ENCODE measurements at places on chromosomes 12 and 14.

- no peak for DNase-seq
- no peaks in the 10 kb centered on the region for H3K4me1 ChIP-seq
- no peak overlapping the region for H3K27ac ChIP-seq
- peaks cover 44% of the 10 kb centered on the region for H3K27me3 ChIP-seq
- no peak overlapping the region for H3K4me3 ChIP-seq
These were observed 176.4 kb downstream of the STXBP6 start for GRCh38 chr14:24873551-24873950.

GRCh38 chr12:64666054-64666914 lies 56.0 kb downstream of the RASSF3 start:
- peaks cover 71% of the 10 kb centered on the region for H3K4me1 ChIP-seq
- peak overlapping the region; percentile 98 for H3K27ac ChIP-seq
- peaks cover 43% of the 10 kb centered on the region for H3K36me3 ChIP-seq
- no peak for DNase-seq
- H3K4me3 ChIP-seq = peak overlapping the region; percentile 76

- no peaks in the 10 kb centered on the region for H3K4me1 ChIP-seq
- no peak overlapping the region for H3K27ac ChIP-seq
- H3K27me3 ChIP-seq = no peaks in the 10 kb centered on the region
- H3K4me3 ChIP-seq = no peak overlapping the region
These were observed 80.8 kb downstream of the MNAT1 start for GRCh38 chr14:60815371-60815770.

DNA sequence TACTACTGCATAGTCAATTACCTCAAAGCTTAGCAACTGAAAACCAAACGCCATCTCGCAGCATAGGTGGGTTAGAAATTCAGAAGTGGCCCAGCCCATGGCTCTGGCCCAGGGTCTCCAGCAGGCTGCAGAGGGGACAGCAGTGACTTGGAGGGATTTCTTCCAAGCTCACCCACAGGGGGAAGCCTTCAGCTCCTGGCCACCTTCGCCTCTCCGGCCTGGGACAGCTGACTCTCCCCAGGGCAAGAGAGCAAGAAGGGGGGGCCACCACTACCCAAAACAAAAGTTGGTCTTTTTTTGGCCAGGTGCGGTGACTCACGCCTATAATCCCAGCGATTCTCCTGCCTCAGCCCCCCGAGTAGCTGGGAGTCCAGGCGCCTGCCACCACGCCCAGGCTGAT lies 32.2 kb upstream of the ANKRD9 start:
- no peak for DNase-seq
- H3K4me1 ChIP-seq = peaks cover 3% of the 10 kb centered on the region
- H3K36me3 ChIP-seq = no peaks in the 10 kb centered on the region
- no peak overlapping the region for H3K4me3 ChIP-seq
- peaks cover 38% of the 10 kb centered on the region for H3K27me3 ChIP-seq
- no peak overlapping the region for H3K27ac ChIP-seq

DNA sequence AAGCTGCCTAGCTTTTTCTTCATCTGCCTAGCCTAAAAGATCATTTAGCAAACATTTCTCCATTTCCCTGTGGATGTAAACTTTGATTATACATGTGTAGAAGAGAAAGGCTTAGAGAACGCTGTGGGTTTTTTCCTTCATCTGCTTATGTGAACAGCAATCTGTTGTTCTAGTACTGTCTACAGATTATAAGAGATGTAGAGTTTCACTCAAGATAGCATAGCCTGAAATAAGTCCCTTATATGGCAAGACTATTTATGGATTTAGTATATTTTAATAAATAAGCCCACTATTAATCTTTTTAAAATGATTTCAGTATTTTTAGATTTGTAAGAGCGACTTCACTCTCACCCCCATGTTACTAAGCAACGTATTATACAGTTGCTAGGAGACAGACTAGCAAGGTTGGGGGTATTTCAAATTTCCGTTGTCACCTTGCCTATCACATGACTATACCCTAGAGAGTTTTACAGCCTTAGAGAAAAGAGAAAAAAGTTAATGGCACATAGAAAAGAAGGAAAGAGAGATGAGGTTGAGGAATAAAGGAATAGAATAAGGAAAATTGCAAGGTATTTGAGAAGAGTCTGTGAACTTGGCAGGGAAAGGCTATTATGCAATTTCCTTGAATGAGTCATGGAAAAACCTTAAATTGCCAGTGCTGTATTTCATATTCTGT lies 12.2 kb upstream of the TUBA1A start:
- DNase-seq = no peak
- H3K4me3 ChIP-seq = no peak overlapping the region
- H3K27me3 ChIP-seq = no peaks in the 10 kb centered on the region
- no peaks in the 10 kb centered on the region for H3K36me3 ChIP-seq
- peak overlapping the region; percentile 2 for H3K27ac ChIP-seq

GRCh38 chr12:6341417-6342139 lies at the start of gene TNFRSF1A:
TSS of gene TNFRSF1A (minus strand) at chr12:6342076. CDS start at chr12:6341814, 262 bp downstream.
- no peak within 1 kb of the TSS for H3K4me3 ChIP-seq
- H3K36me3 ChIP-seq = peaks cover 10% of the 10 kb centered on the region
- no peaks in the 10 kb centered on the region for H3K27me3 ChIP-seq
- no peak for DNase-seq
- H3K4me1 ChIP-seq = peaks cover 40% of the 10 kb centered on the region

DNA sequence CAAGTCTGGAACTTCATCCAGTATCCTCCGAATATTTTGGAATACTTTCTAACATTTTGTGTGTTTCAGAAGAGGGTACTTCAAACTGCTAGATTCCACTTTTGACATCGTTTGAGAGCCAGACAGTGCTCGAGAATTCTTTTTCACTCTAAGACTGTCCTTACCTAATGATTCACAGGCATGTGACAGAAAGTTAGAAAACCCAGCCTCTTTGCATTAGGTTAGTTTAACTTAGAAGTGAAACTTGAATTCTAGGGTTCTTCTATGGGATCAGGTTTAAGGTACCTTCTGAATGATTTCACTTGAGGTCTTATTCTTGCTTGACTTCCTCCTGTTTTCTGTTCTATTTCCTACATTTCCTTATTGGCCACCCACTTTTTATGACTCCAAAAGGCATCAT lies 431.8 kb downstream of the SLC6A15 start:
- no peak overlapping the region for H3K27ac ChIP-seq
- no peaks in the 10 kb centered on the region for H3K36me3 ChIP-seq
- H3K4me1 ChIP-seq = no peaks in the 10 kb centered on the region
- no peak for DNase-seq
- no peaks in the 10 kb centered on the region for H3K27me3 ChIP-seq
- no peak overlapping the region for H3K4me3 ChIP-seq

DNA sequence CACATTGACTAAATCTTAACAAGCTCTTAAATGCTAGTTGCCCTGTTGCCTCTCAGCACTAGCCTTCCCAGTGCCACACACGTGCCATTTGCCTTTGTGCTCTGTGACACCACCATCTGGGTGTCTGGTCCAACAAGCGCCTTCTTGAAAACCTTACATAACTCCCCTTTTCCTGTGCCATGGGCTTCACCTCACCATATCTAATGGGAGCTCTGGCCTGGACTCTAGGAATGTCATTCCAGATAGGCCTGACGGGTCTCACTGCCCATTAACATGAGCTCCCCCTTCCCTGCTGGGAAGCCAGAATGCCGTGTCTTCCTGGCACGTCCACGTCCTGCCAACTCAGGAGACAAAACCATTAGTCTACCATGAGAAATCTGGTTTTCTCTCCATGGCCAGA lies 24.4 kb downstream of the SSPN start:
- no peaks in the 10 kb centered on the region for H3K36me3 ChIP-seq
- peaks cover 10% of the 10 kb centered on the region for H3K27me3 ChIP-seq
- no peaks in the 10 kb centered on the region for H3K4me1 ChIP-seq
- no peak overlapping the region for H3K4me3 ChIP-seq
- DNase-seq = no peak

DNA sequence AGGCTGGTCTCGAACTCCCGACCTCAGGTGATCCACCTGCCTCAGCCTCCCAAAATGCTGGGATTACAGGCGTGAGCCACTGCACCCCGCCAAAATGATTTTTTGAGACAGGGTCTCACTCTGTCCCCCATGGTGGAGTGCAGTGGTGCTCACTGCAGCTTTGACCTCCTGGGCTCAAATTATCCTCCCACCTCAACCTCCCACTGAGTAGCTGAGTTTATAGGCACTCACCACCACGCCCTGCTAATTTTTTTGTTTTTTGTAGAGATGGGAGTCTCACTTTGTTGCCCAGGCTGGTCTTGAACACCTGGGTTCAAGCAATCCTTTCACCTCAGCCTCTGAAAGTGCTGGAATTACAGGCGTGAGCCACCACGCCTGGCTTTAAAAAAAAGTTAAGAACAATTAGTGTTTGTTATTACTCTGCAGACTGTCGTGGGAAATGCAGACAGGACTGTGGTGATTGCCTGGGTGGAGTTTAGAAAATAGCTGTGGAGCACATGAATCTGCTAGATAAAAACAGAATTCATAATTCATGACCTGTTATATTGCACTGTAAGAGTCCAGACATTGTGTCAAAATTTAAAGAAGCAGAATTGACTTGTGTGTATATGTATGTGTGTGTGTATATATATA lies 9.2 kb upstream of the COX6A1 start:
- no peak overlapping the region for H3K4me3 ChIP-seq
- no peak overlapping the region for H3K27ac ChIP-seq
- peaks cover 28% of the 10 kb centered on the region for H3K27me3 ChIP-seq
- H3K36me3 ChIP-seq = peaks cover 4% of the 10 kb centered on the region
- peaks cover 3% of the 10 kb centered on the region for H3K4me1 ChIP-seq

DNA sequence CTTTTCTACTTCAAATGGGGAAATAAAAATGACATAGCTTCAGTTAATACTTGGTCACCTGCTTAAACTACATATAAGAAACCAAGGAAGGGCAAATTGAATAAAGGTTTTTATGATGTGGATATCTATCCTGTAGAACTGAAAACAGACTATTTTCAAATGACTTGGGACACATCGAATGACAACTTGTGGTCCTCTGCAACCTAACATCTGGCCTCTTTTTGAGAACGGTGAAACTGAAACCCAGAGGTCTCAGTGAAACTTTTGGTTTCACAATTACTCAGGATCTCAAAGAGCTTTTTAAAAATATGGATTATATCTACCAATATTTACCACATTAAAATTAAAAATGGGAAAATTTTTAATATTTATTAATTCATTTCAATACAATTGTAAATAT lies 65.2 kb downstream of the PPP2R5E start:
- H3K36me3 ChIP-seq = no peaks in the 10 kb centered on the region
- peaks cover 36% of the 10 kb centered on the region for H3K4me1 ChIP-seq
- no peak for DNase-seq
- H3K27me3 ChIP-seq = no peaks in the 10 kb centered on the region

- DNase-seq = peak; percentile 44
- peak overlapping the region; percentile 89 for H3K4me3 ChIP-seq
- peak overlapping the region; percentile 93 for H3K27ac ChIP-seq
- H3K4me1 ChIP-seq = peaks cover 17% of the 10 kb centered on the region
These were observed 594 bp downstream of the TAMALIN start for GRCh38 chr12:52007158-52007921.

- H3K36me3 ChIP-seq = peaks cover 14% of the 10 kb centered on the region
- H3K4me1 ChIP-seq = peaks cover 56% of the 10 kb centered on the region
- DNase-seq = no peak
- no peak overlapping the region for H3K4me3 ChIP-seq
- no peaks in the 10 kb centered on the region for H3K27me3 ChIP-seq
- H3K27ac ChIP-seq = no peak overlapping the region
These were observed 32.2 kb downstream of the SUSD6 start for GRCh38 chr14:69643430-69644200.

DNA sequence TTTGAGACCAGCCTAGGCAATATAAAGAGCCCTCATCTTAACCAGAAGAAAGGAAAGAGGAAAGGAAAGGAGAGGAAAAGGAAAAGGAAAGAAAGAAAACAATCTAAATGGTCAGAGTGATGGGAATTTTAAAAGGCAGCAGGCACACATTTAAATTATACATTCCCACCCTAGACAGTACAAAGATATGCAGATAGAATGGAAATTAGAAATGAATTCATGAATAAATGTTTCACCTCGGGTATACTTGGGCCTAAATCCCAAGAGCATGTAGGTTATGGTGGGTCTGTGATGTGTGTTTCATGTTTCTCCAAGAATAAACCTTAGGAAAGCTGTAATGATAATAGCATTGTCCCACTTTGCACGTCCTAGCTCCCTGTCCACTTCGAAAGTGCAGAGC lies 104.6 kb upstream of the SLCO1C1 start:
- H3K4me1 ChIP-seq = no peaks in the 10 kb centered on the region
- no peak overlapping the region for H3K27ac ChIP-seq
- no peak for DNase-seq
- H3K4me3 ChIP-seq = no peak overlapping the region

DNA sequence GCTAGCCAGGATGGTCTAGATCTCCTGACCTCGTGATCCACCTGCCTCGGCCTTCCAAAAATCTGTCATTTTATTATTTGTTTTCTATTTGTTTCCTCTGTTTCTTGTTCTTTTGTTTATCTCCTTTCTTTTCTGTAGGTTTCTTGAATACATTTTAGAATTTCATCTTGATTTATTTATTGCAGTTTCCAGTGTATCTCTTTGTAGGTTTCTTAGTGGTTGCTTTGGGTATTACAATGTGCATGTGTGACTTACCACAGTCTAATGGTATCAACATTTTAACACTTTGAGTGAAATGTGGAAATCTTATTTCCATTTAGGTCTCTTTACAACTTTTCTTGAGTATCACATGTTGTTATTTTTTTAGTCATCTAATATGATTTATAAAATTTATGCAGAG lies 29.9 kb upstream of the MUCL1 start:
- no peak overlapping the region for H3K27ac ChIP-seq
- peaks cover 23% of the 10 kb centered on the region for H3K27me3 ChIP-seq
- no peak overlapping the region for H3K4me3 ChIP-seq
- DNase-seq = no peak
- no peaks in the 10 kb centered on the region for H3K4me1 ChIP-seq

GRCh38 chr12:113870890-113871289 lies 95.2 kb downstream of the RBM19 start:
- H3K27ac ChIP-seq = peak overlapping the region; percentile 86
- H3K4me3 ChIP-seq = no peak overlapping the region
- H3K36me3 ChIP-seq = peaks cover 3% of the 10 kb centered on the region
- H3K27me3 ChIP-seq = no peaks in the 10 kb centered on the region
- DNase-seq = no peak

GRCh38 chr14:71388336-71388735 lies 481.1 kb downstream of the PCNX1 start:
- no peak overlapping the region for H3K4me3 ChIP-seq
- peaks cover 4% of the 10 kb centered on the region for H3K36me3 ChIP-seq
- H3K27me3 ChIP-seq = no peaks in the 10 kb centered on the region
- DNase-seq = no peak
- peaks cover 31% of the 10 kb centered on the region for H3K4me1 ChIP-seq
- H3K27ac ChIP-seq = no peak overlapping the region

DNA sequence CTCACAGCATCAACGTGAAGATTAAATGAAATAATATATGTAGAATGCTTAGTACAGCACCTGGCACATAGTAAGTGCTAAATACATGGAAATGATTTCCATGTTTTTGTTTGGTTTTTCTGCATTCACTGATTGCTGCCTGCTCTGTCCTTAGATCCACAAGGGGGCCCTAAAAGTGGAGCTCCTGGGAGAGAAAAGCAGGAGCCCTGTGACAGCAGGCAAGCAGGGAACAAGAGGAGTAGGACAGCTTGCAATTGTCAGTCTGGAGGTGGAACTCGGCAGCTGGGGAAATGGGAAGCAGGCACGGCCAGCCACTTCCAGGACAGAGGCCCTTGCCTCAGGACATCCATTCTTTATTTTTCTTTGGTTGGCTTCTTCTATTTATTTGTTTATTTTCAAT lies 292.9 kb downstream of the BMP4 start:
- no peaks in the 10 kb centered on the region for H3K4me1 ChIP-seq
- no peak overlapping the region for H3K4me3 ChIP-seq
- DNase-seq = no peak
- no peaks in the 10 kb centered on the region for H3K36me3 ChIP-seq
- no peak overlapping the region for H3K27ac ChIP-seq

- peaks cover 14% of the 10 kb centered on the region for H3K27me3 ChIP-seq
- no peaks in the 10 kb centered on the region for H3K36me3 ChIP-seq
- DNase-seq = no peak
- H3K4me1 ChIP-seq = no peaks in the 10 kb centered on the region
- no peak overlapping the region for H3K4me3 ChIP-seq
These were observed 14.6 kb upstream of the EIF2B2 start for GRCh38 chr14:74988131-74988530.
